NK-92 treated with Interleukin-12 subunit alpha and Interleukin-12 subunit beta, amount 100 ng/mL, for 24 hours (cell line): ENCODE measurements at places on chromosomes 1 and 21.

- no peak for DNase-seq
Observed at GRCh38 chr1:163737261-163737660, 415.5 kb downstream of the NUF2 start.

GRCh38 chr1:2083666-2084065, 33.5 kb downstream of the PRKCZ start:
- no peak for DNase-seq

DNA sequence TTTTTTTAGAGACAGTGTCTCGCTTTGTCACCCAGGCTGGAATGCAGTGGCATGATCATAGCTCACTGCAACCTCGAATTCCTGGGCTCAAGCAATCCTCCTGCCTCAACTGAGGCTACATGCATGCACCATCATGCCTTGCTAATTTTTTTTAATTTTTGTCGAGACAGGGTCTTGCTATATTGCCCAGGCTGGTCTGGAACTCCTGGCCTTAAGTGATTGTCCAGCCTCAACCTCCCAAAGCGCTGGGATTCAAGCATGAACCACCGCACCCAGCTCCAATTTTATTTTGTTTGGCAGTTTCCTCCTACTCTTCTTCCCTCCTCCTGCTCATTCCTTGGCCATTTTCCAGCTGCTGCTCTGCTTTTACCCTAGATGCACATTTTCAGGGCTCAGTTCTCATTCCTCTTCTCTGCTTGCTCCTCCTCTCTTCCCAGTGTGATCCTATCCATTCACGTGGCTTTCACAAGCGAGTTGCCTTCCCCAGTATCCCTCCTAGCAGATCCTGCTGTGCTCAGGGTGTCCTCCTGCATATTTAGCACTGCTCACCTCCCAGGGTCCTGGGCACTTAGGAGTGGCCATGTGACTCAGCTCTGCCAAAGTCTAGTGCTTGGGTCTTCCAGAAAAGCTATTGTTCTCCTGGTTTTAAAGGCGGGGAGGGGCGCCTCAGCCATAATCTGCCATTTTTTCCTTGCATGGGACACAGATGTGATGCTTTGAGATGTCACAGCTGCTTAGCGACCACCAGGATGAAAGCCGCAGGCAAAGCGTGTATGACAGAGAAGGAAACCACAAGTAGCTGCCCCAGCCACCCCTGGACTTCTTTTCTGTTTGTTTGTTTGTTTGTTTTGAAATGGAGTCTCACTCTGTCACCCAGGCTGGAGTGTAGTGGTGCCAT, 33.7 kb downstream of the PSEN2 start:
- no peak for DNase-seq

- no peak for DNase-seq
Observed at GRCh38 chr1:31959521-31960340, 21.6 kb upstream of the PTP4A2 start.

GRCh38 chr1:67619080-67619479, 65.9 kb upstream of the GADD45A start:
- DNase-seq = no peak

DNA sequence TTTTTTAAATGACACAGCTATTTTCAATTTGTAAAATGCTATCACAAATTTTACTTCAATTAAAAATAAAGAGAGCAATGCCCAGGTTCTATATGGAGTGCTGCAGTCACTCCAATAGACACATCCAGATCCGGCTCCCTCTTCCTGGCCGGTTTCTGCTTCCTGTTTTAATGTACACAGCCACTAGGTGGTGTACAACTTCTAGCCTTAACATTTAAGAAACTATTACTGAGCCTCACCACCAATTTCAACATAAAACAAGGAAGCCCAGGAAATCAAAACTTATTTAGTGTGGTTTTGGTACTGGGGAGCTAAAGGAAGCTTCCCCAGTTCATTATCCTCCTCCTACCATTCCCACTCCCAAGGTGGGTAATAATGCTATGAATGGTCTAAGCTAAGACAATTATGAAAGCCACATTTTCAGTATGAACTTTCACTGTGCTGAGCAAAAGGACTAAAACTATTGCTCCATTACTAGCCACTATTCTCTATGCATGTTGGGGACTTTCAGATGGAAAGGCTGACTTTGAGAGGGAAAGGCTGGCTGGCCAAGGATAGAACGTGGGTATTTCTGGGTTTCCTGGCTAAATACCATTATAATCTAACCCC, 25.5 kb upstream of the MTMR11 start:
- DNase-seq = no peak

DNA sequence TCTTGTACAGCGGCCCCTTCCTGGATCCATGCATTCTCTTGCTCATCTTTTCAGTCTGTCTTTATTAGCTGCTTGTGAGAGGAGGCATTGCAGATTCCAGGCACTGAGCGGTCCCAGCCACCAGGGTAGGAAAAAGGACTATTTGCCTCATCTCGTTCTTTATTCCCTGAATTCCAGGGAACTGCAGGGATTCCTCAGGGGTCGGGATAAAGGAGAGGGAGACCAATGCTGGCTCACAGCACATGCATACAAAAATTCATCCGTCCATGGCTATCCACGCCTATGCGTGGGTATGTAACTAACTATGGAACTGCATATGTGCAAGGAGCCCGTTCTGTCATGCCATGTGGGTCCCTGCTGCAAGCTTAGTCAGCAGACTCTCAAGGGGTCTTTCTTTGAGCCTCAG, 879 bp upstream of the PLPPR5 start:
- DNase-seq = no peak

GRCh38 chr1:200917291-200917817, 22.7 kb downstream of the INAVA start:
- no peak for DNase-seq

- no peak for DNase-seq
Observed at GRCh38 chr1:94907136-94907535, 19.8 kb downstream of the CNN3 start.
